CD14-positive monocyte (primary cell): ENCODE measurements at places on chromosomes 6 and 20.
A peak's percentile ranks its signal among the peaks of the same experiment; 100 is the strongest.

DNA sequence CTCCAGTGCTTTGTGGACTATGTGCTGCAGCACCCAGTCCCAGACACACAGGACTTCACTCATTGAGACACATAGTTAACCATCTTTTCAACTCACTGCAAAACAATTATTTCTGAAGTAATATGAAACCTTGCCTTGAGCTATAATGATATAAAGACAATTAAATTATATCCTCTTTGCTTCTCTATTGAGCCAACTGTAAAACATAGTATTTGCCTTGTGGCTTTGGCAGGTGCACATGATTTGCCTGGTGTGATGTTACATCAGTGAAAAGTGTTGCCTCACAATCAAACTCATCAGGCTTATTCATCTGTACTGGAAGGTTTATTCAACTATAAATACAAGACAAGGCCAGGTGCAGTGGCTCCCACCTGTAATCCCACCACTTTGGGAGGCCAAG is 80.6 kb downstream of the NCOA7 start:
- no peak for DNase-seq

DNA sequence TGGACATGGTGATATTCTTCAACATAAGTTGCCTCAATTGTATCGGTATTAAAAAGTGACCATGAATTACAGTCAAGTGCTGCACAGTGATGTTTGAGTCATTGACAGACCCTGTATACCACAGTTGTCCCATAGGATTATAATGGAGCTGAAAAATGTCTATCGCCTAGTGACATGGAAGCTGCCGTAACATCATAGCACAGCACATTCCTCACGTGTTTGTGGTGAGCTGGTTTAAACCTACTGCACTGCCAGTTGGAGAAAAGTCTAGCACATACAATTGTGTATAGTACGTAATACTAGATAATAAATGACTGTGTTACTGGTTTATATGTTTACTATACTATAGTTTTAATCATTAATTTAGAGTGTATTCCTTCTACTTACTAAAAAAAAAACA is 150.2 kb downstream of the CDH26 start:
- no peak for DNase-seq

GRCh38 chr6:16671302-16672289 is 89.7 kb downstream of the ATXN1 start:
- peak; percentile 42 for DNase-seq

DNA sequence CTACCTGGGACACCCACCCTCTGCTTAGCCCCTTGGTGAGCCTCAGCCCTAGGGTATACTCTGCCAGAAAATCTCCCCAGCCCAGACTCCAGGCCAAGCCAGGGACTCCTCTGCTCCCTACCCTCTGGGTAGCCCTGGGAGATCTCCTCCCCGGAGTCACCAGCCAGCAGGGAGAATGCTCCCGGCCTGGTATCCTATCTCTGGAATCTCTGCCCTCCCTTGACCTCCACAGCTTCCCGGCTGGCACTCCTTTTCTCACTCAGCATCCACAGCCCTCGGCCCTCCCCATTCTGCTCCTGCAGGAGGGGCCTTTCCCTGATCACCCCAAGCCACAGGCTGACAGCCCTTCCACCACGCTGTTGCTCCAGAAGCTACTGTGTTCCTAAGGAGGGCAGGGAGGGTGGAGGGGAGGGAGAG is 22.6 kb downstream of the NOL4L start:
- no peak for DNase-seq

DNA sequence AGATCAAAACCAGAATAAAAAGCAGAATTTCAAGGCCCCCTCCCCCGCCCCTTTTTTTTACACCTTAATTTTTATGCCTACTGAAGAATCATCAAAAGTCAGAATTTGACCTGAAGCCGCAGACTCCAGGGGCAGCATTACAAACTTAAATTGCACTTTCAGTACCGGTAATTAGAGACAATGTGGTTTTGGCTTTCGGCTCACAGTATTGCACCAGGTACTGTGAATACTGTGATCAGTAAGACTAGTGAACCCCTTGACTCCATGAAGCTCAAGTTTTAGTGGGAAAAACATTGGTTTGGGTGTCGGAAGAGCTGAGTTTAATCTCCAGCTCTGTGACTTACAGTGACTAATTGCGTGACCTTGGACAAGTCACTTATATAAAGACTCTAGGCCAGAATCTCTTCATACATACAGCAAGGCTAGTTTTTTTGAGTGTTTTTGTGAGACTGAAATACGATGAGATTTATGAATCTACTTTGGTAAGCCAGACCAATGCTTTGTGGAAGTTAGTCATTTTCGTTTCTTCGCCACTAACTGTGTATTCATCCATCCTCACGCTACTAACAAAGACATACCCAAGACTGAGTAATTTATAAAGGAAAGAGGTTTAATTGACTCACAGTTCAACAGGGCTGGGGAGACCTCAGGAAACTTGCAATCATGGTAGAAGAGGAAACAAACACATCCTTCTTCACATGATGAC is 114.7 kb downstream of the SASH1 start:
- DNase-seq: no peak
